Mucosa of descending colon (tissue), 3 donors: ENCODE measurements at places on chromosomes 5 and 9.

- no peak for DNase-seq
Measured at GRCh38 chr9:116361547-116361946, 208.0 kb downstream of the PAPPA start.

DNA sequence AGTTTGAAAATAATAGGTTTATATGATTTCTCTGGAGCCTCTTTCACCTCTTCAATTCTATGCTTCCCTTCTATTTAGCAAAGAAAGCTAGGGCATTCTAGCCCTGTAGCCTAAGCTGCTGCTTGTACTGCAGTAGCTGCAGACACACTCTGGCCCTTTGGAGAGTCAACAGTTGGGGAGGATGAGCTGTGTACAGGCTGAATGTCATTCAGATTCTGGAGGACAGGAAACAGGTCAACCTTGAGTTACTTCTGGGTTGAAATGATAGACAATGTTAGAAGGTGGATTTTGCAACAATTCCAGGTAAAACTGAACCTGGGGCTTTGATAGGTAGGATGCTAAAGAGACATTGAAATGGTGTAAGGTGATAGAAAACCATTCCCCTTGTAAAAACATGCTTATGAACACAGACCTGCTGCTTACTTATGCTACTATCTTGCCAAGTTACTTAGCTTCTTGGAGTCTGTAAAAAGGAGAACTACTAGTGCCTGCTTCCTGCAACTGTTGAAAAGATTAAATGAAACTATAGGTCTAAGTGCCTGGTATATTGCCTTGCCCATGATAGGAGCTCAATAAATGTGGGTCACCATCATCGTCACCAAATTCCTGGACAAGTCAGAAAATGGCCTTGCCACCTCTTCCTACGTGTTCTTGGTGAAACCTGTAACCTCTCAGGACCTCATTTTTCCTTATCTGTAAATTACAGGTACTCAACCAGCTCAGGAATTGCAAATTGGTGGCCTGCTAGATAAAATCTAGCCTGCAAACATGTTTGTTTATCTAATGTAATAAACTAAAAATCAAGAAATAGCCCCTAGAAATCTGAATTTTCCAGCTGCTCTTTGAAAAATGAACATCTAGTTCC, 83.7 kb downstream of the GALNT10 start:
- DNase-seq = no peak

- no peak for DNase-seq
Measured at GRCh38 chr5:155733935-155734334, 593.0 kb upstream of the SGCD start.

DNA sequence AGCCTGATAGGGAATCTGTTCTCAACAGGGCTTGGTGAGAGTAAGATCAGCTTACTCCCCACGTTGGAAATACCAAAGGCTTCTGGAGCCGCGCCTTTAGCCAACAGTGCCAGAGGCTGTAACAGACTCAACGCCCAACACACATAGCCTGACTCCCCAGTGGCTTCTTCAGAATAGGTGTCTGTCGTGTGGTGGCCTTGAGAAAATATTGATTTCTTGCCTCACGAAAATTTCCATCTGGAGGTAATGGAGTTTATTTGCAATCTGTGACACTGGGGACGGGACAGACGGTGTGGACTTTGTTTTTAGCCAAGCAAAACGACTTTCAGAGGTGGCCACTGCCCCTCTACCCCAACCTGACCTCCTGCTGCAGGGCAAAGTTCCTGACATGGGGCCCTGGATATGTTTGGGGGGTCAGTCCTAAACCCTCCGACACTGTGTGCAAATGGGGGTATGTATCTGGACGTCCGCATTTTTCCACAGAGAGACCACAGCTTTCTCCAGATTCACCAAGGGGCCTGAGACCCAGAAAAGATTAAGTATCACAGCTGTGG, 189.3 kb downstream of the CDK5RAP2 start:
- DNase-seq = no peak

GRCh38 chr5:50300878-50301277, 140.2 kb downstream of the EMB start:
- no peak for DNase-seq

DNA sequence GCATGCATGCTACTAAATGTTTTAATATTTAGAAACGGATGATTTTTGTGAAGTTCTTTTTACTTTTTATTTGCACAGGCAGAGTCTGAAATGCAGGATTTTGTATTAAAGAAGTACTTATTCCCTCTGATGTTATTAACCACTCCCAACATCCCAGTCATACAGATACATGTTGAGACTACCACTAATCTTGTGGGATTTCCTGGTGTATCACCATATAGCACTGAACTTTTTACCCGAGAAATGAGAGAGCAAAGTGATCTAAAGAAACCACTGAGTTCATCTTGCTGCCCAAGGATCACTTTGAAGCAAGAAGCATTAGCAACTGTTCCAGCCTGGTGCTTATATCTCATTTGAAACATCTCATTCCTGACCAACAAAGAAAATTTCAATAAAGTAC, 443.8 kb downstream of the BNC2 start:
- DNase-seq = no peak

GRCh38 chr5:115770466-115770865, 46.0 kb downstream of the CDO1 start:
- DNase-seq = peak; percentile 9

GRCh38 chr9:113712053-113712452, 164.1 kb upstream of the ZNF618 start:
- DNase-seq = no peak
